ENCODE measurements at places on chromosomes 12 and 14. TPM values are rescaled to one million over a fixed set of nuclear protein-coding genes. Genes with fewer than 3 reads are reported as not detected.

DNA sequence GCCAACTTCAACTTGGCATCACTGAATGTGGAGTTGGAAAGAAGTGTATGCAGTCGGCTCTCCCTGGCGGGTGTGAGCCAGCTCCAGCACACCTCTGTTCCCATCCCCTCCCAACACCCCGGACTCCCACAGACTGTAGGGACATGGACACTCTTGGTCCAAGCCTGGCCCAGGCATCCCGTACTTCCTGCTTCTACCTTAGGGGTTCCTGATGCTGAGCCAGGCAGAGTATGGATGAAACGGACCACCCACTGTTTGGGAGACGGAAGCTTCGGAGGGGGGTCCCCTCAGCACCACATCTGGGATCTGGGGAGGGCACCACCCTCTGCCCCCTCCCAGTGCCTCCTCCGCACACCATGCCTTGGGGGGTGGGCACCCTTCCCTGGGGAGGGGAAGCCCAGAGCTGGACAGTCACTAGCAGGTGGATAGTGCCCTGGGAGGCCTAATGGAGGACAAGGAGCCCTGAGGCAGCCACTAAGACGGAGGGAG lies 62.0 kb downstream of the LGMN start:
- DNase-seq: no peak

- no peak for DNase-seq
Measured at GRCh38 chr12:27998658-27999057, 26.1 kb upstream of the PTHLH start.

GRCh38 chr12:5636907-5637306 lies 205.0 kb downstream of the NTF3 start:
- DNase-seq: no peak

- no peak for DNase-seq
Measured at GRCh38 chr12:131455581-131456110, 255.2 kb upstream of the SFSWAP start.

- DNase-seq: no peak
Measured at GRCh38 chr12:31736472-31736871, 7.7 kb upstream of the AMN1 start.

- DNase-seq: peak; percentile 62
Measured at GRCh38 chr12:107990325-107990724, 138.8 kb upstream of the WSCD2 start.

DNA sequence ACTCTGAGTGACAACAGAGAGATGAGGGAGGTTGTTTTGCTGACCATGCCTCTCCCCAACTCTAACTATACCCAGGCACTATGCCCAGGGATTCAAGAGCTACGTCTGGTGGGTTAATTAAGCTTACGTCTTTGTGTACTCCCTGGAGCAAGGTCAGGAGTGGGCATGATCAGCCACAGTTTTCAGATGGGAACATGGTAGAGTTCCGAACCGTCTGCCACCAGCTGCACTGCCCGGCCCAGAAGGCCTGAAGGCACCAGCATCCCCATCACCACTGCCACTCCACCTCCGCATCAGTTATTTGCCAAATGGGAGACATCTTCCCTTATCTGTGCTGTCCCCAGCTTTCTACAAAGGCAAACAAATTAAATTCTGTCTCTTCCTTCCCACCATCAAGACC lies 11.1 kb upstream of the GPX2 start:
- no peak for DNase-seq

- no peak for DNase-seq
Measured at GRCh38 chr14:65153101-65153500, 50.8 kb upstream of the MAX start.

DNA sequence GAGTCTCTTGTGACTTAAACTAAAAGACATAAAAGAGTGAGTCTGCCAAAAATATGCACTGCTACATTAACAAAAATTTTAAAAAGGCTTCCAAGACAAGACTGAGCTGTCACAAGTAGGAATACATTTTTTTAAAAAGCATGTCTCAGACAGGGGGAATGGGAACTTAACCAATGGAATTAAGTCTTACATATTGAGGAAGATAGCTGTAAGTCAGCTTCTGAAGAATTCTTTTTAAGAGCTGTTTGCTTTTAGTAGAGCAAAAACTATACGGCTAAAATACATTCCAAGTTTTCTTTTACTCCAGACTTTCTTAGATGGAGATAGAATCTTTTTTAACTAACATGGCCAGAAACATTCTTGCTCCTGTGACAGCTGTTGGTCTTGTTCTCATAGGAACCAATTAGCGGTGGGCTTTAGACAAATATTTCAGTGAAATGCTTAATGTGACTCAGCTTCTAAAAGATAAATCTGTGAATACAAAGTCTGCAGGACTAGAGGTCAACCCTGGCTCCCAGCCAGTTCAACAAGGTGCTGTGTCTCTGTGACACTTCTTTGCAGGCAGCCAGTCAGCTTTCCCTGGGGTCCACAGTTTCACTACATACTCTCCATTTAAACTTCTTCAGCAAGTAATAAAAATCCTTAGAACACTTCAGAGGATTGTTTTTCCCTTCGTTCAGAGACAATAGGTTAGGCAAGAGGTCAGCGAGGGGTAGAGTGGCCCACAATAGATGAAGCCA lies 187.6 kb downstream of the NAV3 start:
- no peak for DNase-seq

DNA sequence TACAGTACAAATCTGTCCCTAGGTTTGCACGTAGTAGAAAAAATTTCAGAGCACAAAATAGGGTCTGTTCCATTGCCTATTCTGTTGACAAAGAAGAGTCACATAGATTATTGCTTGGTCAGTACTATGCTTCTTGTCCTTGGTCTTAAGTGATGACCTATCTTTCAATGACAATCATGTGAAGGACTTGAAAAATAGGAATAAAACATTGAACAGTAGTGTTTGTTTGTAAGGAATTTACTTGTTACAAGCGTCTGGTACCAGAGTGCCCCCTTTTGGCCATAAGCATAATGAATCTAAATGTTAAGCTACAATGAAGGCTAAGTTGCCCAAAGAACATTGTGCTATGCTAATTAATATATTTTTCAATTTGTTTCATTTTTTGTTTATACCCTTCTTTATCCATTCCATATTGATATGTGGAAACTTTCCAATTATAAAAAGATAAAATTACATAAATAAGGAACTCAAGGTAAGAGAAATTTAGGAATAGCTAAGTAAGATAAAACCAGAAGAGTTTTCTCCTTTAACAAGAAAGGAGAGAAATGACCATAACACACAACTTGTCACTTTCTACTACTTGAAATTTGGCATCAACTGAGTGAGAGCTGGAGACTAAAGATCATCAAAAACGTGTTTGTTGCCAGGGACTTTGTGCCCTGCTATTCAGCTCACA lies 204.7 kb downstream of the EPS8 start:
- DNase-seq: peak; percentile 81

GRCh38 chr14:53924753-53925152 lies 31.9 kb downstream of the BMP4 start:
- no peak for DNase-seq

DNA sequence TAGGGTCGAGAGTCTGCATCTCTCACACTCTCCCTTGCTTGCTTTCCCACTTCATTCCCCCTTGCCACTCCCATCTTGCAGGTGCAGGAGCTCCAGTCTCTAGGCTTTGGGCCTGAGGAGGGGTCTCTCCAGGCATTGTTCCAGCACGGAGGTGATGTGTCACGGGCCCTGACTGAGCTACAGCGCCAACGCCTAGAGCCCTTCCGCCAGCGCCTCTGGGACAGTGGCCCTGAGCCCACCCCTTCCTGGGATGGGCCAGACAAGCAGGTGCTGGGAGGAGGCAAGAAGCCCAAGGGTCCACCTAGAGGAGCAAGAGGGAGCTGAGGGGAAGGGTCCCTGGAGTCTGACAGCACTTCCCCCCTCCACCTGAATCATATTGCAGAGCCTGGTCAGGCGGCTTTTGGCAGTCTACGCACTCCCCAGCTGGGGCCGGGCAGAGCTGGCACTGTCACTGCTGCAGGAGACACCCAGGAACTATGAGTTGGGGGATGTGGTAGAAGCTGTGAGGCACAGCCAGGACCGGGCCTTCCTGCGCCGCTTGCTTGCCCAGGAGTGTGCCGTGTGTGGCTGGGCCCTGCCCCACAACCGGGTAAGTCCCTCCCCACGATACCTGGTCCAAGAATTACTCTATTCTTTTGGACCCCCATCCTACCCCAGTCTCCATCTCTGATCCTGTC lies 4.2 kb downstream of the RNF31 start:
- DNase-seq: no peak

DNA sequence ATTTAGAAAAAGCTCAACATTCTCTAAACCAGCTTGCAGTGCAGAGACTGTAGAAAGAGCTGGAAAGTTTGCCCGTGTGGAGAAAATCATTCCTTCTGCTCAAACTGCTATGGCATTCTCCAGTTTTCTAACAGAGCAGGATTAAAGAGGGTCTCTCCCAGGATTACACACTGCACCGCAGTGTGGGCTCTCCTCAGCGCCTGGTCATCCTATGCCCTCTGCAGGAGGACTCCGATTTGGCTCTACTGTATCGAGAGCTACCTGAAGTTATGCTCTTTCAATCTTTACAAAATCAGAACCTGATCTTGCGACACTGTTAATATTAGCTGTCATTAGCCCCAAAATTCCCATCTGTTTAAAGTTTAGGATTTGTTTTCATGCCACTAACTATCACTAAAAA lies 33.0 kb downstream of the BHLHE41 start:
- DNase-seq: peak; percentile 23

Gene AHNAK2
- total RNA-seq: 13.3 TPM

Gene HHIPL1
- 0.16 TPM for total RNA-seq

Gene MIPOL1
- 3.7 TPM for total RNA-seq

Gene BCL2L14
- total RNA-seq: not detected

Gene ZNF641
- total RNA-seq: 13.1 TPM

Gene LMO3
- total RNA-seq: not detected

Gene TBX3
- total RNA-seq: 3.3 TPM

Gene FKBP3
- 59.1 TPM for total RNA-seq

All from SK-MEL-5 (cell line).